ENCODE measurements at places on chromosomes 7 and 10.

DNA sequence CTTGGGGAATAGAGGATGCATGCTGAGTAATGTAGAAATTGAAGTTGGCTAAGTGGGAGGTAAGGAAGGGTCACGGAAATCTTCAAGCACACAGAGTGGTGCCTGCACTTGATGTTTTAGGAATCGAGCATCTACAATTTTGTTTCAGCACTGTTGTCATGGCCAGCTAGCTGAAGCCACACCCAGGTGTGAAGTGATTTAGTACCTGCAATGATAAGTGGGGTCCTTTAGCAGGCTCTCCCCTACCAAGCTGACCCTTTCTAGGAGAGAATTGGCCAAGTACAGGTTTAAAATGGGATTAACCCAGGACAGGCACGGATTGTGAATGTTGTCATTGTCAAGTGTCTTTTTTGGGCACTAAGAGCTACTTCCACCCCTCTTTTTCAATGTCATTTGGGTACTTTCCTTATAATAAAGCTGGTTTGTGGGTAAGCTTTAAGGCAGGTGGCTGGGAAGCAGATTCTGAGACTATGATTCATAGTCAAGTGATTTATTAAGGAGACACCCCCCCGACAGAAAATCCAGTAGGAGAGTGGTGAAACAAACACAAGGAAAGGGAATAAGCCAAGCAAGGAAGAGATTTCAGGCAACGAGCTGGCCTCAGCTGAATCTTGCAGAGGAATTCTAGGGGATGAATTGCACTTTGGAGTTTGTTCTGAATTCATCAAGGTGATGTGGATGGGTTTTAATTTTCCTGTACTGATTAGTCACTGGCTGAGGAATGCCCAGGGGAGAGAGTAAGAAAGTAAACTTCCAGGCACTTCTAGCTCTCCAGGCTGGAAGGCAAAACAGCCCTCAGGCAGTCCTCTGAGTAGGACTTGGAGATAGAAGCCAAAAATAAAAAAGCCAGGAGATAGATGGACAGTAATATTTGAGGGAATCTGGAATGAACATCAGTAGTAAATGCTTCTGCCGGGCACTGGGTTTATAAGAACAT, 1128.4 kb downstream of the SORCS3 start:
- no peak for DNase-seq

GRCh38 chr10:2990764-2991163, 76.6 kb upstream of the PFKP start:
- DNase-seq, result no peak

- peak; percentile 97 for DNase-seq
Observed at GRCh38 chr10:119305860-119306513, 98.6 kb downstream of the GRK5 start.

- DNase-seq, result peak; percentile 26
Observed at GRCh38 chr7:15889507-15889906, 203.0 kb upstream of the MEOX2 start.

DNA sequence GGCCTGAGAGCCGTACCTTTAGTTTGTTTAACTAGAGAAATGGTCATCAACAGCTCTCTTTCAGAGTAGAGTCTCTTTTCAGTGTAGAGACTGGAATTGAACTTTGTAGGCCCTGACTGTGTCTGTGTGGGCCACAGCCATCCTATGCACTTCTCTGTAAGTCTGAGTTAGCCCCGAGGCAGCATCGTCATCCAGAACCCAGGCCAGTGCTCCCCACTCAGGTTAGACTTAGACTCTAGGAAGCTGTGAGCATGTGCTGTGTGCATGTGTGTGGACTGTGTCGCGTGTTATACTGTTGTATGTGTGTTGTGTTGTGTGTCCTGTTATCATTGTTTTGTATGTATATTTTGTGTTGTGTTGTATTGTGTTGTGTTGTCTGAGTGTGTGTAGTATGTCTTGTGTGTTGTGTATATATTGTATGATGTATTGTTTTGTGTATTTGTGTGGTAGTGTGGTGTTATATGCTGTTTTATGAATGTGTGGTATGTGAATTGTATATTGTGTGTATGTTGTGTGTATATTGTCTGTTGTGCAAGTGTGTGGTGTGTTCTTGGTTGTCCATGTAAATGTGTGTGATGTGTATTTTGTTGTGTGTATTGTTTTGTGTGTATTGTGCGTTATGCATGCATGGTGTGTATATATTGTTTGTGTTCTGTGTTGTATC, 18.1 kb upstream of the NCAPG2 start:
- DNase-seq, result no peak

- peak; percentile 29 for DNase-seq
Observed at GRCh38 chr7:68684246-68684839, 913.9 kb upstream of the AUTS2 start.

- DNase-seq, result peak; percentile 25
Observed at GRCh38 chr10:19930936-19931893, 115.0 kb downstream of the PLXDC2 start.

- no peak for DNase-seq
Observed at GRCh38 chr7:127609297-127609696, 8.6 kb downstream of the PAX4 start.

GRCh38 chr7:138919911-138920310, 61.3 kb downstream of the KIAA1549 start:
- no peak for DNase-seq

- peak; percentile 52 for DNase-seq
Observed at GRCh38 chr7:98286093-98286539, 4.6 kb downstream of the BRI3 start.

GRCh38 chr7:64882341-64883112, 20.5 kb upstream of the ZNF273 start:
- DNase-seq, result peak; percentile 10

GRCh38 chr7:27972276-27972675, 208.3 kb downstream of the JAZF1 start:
- DNase-seq, result no peak

DNA sequence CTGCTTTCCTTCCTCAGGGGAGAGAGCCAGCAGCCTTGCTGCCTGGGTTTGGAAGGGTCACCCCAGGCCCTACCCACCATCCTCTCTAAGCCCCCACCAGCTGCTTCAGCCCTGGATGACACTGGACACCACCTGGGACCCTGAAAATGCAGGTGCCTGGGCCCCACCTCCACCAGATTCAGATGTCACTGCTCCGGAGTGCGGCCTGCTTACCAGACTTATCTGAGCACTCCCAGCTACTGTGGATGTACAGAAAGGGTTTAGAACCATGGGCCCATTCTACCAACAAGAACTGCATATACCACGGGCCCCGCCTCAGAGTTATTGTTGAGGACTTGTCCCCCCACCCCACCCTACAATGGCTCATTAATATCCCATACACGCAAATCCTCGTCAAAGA, 172.3 kb downstream of the PTPRN2 start:
- no peak for DNase-seq

GRCh38 chr7:151245360-151246101, 3.0 kb downstream of the SMARCD3 start:
- DNase-seq, result no peak

DNA sequence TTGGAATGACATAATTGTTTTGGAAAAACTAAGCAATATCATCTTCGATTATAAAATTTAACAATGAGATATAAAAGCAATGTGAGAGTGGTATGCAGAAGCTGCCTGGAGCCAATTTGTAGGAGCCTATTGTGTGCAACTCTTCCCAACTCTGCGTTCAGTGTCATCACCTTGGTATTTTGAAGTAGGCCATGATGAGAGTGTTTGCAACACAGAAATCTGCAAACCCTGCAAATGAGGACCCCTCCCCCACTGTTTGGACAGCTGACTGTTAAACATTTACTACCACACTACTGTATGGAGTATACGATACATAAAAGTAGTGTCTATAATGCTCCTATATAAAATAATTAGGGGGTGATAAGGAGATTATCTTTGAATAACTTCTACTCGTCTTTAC, 531.3 kb downstream of the ATRNL1 start:
- no peak for DNase-seq

DNA sequence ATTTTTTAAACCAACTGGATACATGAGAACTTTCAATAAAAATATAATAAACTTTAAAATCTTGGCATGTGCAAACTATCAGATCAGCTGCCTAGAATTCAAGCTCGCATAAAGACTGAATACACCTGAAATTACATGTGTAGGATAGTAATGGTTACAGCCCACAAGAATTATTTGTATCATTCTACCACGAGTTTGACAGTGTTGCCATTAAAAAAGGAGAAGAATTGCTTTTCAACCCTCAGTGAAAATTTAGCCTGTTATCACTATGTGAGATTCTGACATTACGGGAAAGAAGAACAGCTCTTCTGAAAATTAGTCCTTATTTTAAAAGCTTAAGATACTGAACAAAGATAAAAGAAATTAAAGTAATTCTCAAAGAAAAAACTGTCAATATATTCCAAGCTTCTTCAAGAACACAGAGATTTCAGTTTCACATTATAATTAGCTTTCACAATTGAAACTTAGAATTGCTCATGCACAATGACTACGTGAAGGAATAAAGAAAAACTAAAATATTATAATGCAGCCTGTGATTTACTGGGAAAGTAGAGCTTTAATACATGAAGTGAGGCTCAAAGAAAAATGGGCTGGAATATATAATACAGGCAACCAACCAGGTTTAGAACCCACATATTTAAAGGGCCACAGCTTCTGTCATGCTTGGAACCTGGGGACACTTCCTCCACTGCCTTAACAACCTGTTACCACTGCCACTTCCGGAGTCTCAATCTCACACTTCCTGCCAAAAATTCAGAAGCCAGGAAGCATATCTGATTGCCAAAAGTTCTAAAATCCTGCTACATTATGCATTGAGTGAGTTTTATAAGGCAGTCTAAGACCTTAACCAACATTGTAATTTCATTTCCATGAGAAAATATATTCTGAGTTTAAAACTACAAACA, 23.2 kb downstream of the TPK1 start:
- DNase-seq, result no peak

DNA sequence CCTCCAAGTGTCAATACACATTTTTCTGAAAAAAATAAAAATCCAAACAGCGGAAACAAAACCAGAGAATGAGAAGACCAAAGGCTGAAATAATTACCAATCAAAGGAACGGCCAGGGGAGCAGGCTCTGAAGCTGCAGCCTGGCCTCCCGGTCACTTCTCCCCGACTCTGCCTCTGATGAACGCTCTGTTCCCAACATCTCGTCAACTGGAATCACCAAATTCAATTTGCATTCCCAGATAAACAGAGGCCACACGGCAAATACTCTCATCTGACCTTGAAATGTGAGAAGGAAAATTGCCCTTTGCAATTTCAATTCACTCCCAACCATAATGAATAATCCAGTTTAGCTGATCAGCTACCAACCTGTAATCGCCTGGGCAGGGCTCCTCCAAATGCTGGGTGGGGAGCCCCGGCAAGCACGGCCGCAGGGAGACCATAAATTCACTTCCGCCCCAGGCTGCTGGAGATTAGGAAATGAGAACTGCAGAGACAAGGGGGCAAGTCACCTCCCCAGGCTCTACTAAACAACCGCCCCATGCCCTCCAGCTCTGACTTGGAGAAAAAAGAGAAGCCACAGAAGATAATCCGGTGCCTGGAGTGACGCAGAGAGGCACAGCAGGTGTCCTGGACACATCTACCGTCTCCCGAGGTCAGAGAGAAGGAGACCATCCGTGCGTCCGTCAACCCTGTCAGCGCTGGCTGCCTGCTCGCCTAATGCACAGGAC, 153.2 kb downstream of the MAD1L1 start:
- no peak for DNase-seq

DNA sequence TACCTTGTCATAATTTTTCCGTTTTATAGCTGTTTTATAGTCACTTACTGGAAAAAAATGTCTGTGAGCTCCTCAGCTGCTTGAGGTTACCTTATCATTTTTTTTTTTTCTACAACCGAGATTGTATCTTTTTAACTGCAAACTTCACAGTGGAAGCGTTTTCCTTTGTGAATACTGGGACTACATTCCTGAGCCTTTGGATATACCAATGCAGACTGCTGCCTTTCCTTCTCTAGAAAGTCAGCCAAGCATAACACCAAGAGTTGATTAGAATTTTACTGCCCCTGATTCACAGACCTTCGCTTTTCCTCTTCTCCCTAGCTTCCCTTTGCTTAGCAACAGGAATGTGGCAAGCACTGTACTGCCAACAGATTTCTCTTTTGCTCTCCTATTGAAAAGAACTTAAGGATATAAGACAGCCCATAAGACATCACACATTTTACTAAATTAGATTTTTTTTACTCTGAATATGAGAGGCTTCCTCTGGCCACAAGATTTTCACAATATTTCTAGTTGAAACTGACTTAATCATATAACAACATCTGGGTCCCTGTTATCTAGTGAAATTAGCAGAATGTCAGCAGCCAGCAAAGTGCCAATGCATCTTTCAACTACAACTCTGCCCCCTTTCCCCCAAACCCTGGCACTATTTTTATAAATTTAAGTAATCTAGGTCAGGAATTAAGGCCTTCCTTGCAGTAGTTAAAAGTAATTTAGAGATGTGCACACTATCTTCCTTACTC, 170.6 kb downstream of the PRKG1 start:
- peak; percentile 96 for DNase-seq

- peak; percentile 72 for DNase-seq
Observed at GRCh38 chr10:50604809-50605208, 18.9 kb downstream of the SGMS1 start.

DNA sequence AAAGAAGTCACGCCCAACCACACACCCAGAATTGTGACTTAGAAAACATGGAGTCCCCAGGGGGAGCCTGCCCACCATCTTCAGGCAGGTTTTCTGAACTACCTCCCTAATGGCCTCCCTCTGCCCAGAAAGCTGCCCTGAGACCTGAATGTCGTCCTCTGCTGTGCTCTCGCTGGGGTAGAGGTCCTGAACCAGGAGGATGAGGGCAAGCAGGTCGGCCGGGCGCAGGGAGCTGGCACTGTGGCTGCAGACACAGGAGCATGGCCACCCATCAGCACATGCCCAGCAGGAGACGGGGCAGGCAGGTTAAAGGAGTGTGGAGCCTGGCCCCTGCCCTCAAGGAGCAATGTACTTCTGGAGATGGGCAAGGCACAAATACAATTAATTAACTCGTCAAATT, 15.4 kb upstream of the PYROXD2 start:
- no peak for DNase-seq

DNA sequence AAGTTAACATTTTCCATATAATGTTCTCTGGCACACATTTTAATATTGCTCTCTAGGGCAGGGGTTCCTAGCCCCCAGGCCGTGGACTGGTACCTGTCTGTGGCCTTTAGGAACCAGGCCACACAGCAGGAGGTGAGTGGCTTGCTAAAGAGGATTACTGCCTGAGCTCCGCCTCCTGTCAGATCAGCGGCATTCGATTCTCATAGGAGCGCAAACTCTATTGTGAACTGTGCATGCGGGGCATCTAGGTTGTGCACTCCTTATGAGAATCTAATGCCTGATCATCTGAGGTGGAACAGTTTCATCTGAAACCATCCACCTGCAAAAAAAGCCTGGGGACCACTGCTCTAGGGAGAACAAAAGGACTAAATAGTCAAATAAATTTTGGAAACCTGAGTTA, 65.7 kb downstream of the EXOC6 start:
- no peak for DNase-seq

- DNase-seq, result peak; percentile 10
Observed at GRCh38 chr7:138980563-138981291, 462 bp downstream of the KIAA1549 start.

GRCh38 chr10:101768791-101769170, 7.1 kb downstream of the FGF8 start:
- no peak for DNase-seq
